ENCODE measurements at places on chromosomes 2 and 18.

DNA sequence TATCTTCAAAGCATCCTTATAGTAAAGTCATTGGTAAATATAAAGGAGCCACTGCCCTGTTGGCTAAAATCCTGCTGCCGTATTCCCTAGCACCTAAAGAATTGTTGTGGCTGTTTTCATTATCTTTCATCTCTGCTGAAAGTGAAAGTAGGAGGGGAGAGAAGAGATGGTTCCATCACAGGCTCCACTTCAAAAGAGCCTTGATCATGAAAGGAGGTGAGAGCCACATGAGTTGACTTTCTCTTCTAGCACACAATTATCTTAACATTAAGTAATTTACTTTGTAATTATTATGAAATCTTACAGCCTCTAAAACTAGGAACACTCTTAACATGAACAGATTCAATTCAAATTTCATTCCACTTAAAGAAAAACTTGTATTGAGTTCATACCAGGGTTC lies 1050.9 kb upstream of the LRRTM1 start:
- DNase-seq: no peak

- no peak for DNase-seq
Measured at GRCh38 chr2:9276901-9277451, 70.4 kb downstream of the ASAP2 start.

DNA sequence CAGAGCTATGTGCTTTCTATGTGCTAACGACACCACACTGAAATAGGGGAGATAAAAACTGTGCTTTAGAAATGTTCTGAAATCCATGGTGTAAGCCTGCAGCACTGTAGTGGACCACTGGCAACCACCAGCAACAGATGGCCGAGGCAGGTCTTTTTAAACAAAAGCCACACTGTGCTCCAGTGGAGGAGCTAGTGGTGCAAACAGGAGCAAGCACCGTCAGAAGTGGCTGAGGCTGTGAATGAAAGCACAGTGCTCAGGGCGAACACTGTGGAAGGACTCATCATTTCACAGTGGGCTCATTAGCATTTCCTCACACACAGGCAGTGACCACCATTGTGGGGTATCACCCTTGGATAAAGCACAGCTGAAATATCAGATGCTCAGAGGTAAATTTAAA lies 22.9 kb upstream of the MTX2 start:
- no peak for DNase-seq

DNA sequence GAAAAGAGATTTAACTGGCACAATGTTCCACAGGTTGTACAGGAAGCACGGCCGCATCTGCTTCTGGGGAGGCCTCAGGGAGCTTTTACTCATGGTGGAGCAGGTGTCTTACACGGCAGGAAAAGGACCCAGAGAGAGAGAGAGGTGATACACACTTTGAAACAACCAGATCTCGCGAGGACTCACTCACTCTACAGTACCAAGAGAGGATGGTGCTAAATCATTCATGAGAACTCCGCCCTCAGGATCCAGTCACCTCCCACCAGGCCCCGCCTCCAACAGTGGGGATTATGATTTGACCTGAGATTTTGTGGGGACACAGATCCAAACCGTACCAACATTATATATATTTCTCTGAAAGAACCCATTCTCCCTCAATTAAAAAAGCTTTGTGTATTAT lies 79.7 kb upstream of the DOCK10 start:
- DNase-seq: no peak

GRCh38 chr18:23856466-23857163 lies 157.9 kb upstream of the TTC39C start:
- no peak for DNase-seq

DNA sequence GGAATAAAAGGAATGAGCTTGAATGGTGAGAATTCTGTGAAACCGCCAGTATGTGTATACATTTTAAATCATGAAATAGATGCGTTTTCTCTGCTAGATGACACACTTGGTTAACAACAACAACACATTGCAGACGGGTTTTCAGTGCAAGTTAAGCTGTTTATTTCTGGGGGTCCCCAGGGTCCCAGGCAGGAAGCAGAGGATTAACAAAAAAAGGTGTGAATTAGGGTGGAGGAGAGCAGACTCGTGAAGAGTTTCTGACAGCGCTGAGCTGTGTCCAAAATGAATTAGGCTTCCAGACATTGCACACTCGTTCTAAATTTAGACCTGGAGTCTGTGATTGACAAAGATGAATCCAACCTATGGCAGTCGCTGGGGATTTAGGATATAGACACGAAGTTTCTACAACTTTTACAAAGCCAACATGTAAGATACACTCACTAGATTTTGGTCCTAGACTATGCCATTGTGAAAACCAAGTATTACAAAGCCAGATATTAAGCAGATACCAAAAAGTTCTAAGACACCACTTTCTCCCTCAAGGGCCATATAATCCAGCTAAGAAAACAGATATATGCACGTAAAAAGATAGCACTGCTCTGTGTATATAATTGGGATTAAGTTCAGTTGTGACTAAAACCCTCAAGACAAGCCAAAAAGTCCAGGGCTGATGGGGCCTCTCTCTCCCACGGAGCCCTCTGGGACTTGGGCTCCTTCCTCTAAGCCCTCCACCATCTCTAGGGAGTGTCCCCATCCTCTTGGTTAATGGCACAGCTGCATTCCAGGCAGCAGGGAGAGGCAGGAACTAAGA lies 120.2 kb downstream of the ACAA2 start:
- DNase-seq: no peak

GRCh38 chr2:19214682-19215391 lies 143.6 kb downstream of the OSR1 start:
- DNase-seq: no peak

DNA sequence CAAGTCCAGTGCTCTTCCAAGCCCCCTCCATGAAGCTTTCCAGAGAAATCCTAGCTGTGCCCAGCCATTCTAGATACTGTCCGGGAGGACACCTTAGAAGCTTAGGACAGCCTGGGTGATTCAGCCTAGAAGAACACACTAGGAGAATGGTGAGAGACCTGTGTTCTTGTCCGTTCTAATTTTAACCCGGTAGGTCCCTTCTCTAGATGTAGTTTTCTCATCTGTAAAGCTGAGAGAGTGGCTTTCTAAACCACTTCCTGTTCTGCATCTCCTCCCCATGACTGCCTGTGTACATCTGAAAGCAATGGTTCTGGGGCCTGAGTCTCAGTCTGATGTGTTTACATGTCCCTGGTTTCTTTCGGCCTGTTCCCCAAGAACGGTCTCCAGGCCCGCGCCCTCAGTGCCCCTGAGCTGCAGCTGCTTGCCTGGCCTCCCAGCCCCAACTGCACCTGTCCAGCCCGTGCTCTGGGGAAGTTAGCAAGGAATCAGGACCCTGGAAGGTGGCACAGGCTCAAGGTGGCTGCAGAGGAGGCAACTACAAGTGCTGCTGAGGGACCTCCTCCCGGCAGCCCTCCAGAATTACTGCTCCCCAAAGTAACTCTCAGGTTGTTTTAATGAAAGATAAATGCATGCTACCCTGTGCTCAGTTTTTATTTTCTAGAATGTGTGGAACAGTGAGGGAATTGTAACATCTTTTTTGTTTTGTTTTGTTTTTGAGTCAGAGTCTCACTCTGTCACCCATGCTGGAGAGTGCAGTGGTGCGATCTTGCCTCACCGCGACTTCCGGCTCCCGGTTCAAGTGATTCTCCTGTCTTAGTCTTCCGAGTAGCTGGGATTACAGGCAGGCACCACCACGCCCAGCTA lies 105.9 kb downstream of the LBH start:
- DNase-seq: no peak

- no peak for DNase-seq
Measured at GRCh38 chr2:186984966-186985365, 136.0 kb upstream of the ZSWIM2 start.

DNA sequence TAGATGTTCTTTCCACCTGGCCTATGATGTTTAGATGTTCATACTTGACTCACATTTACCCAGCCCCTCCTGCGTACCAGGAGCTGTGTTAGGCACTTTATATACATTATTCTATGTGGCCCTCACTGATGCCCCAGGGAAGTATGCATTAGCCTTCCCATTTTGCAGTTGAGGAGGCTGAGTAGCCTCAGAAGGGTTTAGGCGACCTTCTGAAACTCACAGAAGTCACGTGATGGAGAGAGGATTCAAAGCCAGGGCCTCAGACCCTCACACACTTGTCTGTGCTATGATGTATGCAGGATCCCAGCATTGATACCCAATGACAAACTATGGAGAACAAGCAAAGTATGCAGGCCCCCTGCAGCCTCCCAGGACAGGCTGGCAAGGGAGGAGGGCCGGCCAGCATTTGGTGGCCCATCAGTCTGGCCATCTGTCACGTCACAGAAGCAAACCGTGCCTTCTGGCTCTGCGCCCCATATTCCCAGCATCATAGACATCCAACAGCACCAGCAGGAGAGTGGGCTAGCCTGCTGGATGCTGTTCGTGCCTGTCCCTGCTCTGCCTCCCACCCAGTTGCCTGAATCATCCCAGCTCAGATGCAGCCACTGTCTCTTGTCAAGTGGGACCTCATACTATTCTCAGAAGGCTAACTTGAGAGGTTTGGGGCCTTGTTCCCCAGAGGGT lies 33.6 kb downstream of the EHD3 start:
- no peak for DNase-seq

- no peak for DNase-seq
Measured at GRCh38 chr2:43073401-43073825, 153.0 kb downstream of the ZFP36L2 start.

- no peak for DNase-seq
Measured at GRCh38 chr2:35339211-35339610, 1016.4 kb upstream of the CRIM1 start.

DNA sequence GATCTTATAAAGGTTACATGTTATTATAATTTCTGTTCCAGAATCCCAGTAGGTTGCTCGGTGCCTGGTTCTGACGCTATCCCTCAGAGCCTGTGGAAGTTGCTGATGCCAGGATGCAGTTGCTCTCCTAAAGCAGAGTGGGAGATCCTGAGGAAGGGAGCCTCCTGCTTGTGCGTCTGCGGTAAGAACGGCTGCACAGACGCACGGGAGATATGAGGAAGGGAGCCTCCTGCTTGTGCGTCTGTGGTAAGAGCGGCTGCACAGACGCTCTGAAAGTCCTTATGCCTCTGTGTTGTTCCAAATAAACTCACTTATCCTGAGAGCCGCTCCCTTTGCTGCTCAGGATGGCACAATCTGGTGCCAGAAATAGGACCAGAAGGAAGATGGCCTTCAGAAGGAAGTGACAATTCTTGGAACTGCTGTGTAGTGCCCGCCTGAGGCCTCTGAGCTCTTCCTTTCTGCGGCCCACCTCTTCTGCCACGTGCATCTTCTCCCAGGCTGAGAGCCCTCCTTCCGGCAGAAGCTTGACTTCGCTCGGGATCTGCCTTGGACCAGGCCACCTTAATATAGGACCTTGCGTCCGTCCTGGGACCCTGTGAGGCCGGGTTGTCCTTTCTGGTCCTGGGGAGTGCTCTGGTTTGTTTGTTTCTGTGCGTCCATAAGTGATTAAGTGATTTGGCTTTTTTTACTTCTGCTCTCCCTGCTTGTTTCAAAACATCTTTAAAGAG lies 89.5 kb downstream of the RTP5 start:
- DNase-seq: no peak

- no peak for DNase-seq
Measured at GRCh38 chr18:57516056-57516455, 70.4 kb downstream of the FECH start.

DNA sequence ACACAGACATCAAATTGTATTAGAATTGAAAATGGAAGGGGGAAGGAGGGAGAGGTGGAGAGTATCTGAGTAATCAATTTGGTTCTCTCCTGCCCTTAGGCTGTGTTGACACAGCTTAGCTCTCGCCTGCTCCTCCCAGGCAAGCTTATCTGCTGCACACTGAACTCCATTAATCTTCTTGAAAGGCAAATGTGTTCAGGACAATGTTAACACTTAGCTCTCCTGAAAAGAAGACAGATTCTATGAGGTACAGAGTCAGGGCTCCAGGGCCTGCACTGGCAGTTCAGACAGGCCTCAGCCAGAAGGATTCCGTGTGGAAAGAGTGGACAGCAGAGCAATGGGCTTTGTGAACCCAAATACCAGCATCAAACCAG lies 430.0 kb upstream of the TNP1 start:
- DNase-seq: no peak

GRCh38 chr2:61710711-61711110 lies 143.1 kb downstream of the FAM161A start:
- no peak for DNase-seq

DNA sequence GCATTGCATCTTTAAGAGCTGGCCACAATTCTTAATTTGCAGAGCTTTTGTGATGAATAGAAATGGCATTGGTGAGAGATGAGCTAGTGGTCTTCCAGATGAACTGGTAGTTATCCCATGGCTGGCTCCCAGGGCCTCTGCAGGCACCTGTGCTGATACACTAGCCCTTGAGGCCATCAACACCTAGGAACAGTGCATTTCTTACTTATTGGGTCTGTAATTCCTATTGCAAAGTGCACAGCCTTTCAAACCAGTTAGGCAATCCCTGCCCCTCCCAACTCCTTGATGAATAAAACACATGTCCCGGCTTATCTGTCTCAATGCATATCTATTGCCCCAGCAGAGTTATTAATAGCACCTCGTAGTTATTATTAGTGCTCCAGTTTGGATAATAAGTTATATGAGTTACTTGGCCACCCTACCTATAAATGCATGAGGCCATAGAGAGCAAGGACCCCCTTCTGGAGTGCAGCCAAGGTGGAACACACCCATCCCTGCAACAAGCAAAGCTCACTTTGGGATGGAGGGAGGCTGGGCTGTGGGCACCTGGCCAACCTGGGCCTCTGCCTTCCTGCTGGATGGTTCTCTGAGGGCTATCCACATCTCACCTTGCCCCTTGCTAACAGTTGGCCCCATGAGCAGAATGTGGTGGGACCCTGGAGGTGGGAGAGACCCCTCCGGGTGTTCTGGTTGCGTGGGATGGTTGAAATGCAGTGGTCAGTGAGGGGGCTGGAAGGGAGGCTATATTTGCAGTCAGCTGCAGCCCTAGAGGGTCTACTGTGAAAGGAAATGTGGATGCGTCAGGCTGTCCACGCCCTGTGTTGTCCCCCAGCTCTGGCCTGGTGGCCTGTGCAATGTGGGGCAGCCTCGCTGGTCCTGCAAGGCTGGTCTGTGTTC lies 455.9 kb upstream of the HS6ST1 start:
- no peak for DNase-seq

GRCh38 chr2:224997802-224998201 lies 44.5 kb downstream of the DOCK10 start:
- no peak for DNase-seq

GRCh38 chr18:42545825-42546224 lies 569.7 kb downstream of the RIT2 start:
- DNase-seq: no peak

DNA sequence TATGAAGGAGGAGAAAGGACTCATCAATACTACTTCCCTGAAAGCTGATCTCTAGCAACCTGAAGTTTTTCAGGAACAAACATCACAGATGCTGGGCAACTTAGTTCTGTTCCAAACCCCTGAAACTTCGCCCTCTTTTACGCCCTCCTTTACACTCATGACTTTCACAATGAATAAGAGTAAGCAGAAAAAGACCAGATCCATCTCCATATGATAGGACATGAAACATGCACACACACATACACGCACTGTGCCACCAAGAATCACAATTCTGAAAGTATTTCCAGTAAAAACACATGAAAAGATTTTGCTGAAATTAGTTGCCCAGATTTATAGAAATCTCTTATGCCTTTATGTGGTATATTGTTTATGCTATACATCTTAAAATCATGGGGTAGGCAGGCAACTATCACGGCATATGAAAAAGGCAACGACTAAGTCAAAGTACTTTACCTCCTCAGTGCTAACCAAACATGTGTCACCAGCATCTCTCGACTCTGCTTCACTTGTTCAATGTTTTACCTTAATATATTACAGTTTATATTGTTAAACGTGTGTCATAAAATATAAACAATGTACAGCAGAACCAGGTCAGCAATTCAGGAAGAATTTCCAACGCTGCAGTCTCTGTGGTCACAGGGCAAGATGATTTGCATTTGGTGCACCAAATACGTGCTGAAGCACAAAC lies 47.8 kb downstream of the NHEJ1 start:
- no peak for DNase-seq

- DNase-seq: peak; percentile 95
Measured at GRCh38 chr2:220365023-220365422, 737.6 kb downstream of the SLC4A3 start.

All from AG04449 (cell line).